ENCODE measurements at places on chromosomes 2 and 18.
A peak's percentile ranks its signal among the peaks of the same experiment; 100 is the strongest.

DNA sequence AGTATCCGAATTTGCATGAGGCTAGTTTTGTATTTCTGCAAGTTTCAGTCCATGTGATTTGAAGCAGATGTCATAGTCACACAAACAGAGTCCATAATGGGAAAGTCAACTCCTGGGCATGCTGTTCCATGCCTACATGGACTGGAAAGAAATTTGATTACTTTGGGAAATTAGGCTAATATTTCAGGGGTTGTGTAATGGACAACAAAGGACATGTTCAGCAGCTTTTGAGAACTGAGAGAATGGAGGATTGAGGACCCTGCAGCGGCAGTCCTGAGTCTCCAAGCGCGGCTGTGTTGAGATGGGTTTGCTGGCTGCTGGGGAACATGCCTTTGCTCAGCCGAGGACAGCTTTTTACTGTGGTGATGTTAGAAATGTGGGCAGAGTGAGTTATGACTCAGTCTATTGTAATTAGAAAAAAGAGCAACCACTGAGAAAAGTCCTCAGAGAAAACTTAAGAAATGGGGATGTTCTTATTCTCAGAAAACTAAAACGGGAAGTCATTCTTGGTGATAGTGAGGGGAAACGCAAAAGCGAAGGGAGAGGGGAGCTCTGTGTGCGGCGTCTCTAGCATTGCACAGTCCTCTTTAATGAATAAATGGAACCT is 149.2 kb downstream of the FAM210A start:
- DNase-seq, result no peak

GRCh38 chr2:234334151-234334550 is 162.7 kb downstream of the ARL4C start:
- DNase-seq, result no peak

GRCh38 chr2:112812318-112813267 is 24.0 kb downstream of the IL1B start:
- no peak for DNase-seq

DNA sequence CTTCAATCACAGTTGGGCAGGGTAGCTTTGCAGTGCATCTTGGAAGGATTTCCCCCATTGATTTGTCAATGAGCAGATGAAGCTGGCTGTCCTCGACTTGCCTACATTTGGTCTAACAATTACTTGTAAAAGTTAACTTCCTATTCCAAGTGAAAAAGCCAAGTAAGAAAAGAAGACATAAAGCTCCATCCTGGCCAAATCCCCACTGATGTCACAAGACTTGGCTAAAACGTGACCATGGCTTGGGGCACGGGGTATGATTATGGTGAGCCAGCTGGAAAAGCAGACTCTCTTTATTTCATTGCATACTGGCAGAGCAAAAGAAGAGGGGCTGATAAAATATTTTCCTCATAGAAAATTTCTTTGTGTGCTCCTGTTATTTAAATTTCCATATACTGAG is 25.4 kb upstream of the PID1 start:
- no peak for DNase-seq

DNA sequence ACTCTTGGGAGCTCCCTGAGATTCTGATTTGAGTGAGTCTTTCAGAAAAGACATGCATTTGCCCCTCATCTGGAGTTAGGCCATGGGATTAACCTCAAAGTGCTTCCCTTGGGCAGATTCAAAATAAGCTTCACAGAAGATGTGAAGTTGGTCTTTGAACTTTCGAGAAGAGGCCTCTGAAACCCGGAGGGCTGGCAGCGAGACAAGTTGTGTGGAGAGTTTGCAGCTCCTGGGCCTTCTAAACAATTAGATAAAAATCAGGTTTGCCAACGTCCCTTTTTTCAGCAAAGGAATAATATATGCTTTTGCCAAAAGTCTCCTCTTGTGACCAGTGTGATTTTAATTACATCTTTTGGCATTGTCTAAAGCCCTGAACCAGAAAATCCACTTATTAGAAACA is 489.7 kb downstream of the SOX11 start:
- DNase-seq, result no peak

- DNase-seq, result no peak
Measured at GRCh38 chr2:140696449-140696848, 1434.4 kb downstream of the LRP1B start.

DNA sequence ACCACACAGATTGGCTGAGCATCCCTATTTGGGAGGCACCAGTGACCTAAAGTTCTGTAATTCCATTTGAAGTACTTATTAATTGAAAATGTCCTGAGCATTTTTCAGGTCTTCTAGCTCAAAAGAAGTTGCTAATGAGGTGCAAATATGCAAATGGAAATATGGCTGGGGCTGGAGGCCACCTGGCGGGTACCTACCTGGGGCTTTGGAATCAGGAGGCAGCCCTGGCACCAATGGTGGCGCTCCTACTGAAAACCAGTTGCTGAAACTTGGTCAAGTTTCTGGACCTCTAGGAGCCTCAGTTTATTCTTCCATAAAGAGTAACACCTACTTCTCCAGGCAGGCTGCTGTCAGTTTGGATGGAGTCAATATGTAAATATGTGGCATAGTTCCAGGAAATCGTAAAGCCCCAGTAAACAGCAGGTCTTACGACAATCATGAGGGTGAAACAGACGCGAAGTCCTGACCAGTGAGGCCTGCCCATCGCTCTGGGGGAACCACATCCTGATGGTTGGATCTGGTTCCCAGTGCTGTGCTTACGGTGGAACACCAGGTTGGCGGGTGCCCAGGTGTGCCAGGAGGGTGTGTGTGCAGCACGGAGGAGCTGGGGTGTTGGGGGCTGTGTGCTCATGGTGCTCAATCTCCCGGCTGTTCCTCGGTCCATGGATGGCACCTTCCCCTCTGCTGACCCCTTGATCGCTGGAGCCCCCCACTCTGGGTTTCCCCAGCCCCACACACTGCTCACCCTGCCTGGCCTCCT is 186.1 kb downstream of the TWIST2 start:
- no peak for DNase-seq

DNA sequence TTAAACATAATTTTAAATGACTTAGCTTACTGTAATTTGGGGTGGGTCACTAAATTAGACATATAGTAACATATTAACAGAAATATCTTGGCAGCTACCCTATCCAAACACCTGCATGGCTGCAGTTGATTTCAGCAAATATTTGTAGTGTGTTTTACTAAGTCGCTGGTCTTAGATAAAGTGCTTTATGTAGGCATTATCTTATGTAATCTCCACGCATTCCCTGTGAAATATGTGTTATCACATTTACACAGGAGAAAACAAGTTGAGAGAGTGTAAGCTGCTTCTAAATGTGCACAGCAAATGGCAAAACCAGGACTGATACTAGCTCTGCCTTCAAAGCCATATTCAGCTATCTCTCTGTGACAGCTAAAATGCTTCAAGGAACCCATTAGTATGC is 72.0 kb downstream of the NYAP2 start:
- DNase-seq, result no peak

GRCh38 chr2:128511731-128512378 is 193.2 kb upstream of the HS6ST1 start:
- no peak for DNase-seq

- no peak for DNase-seq
Measured at GRCh38 chr2:212943351-212943750, 208.1 kb downstream of the IKZF2 start.

DNA sequence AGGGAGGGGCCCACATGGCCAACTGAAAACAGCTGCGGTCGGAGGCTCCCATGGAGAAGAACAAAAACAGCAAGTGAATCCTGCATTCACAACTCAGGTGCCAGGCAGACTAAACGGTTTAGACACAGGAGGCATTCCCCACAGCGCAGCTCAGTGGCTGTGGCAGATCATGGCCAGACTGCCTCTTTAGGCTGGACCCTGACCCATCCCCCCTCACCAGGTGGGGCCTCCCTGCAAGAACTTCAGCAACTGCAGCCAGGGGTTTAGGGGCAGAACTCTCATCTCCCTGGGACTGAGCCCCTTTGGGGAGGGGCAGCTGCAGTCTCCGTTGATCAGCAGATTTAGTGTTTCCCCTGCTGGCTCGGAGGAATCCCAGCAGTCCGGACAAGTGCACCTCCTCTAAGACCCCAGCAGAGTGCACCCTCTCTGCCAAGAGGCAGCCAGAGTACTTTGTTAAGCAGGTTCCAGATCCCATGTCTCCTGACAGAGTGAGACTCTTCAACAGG is 346.7 kb downstream of the SS18 start:
- DNase-seq, result no peak

GRCh38 chr18:35174093-35174731 is 66.6 kb upstream of the ZNF397 start:
- DNase-seq, result no peak

GRCh38 chr2:10072656-10073480 is 7.3 kb downstream of the CYS1 start:
- DNase-seq, result peak; percentile 69

- DNase-seq, result no peak
Measured at GRCh38 chr2:160561551-160562295, 68.1 kb upstream of the RBMS1 start.

DNA sequence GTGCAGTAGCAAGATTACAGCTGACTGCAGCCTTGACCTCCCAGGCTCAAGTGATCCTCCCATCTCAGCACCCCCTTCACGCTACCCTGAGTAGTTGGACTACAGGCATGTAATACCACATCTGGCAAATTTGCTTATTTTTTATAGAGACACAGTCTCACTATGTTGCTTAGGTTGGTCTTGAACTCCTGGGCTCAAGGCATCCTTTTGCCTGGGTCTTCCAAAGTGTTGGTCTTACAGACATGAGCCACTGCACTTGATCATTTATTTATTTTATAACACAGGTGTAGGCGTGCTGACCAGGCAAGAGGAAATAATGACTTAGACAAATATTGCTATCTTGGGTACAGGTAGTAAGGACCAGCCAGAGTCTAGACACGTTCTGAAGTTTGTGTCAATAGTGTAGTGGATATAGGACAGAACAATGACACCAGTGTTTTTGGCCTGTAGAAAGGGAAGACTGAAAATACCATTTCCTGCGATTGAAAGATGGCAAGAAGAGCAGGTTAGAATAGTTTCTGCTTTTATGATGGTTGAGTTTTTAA is 71.0 kb upstream of the THUMPD2 start:
- DNase-seq, result no peak

GRCh38 chr2:44295633-44296359 is 20.5 kb downstream of the SLC3A1 start:
- DNase-seq, result no peak
